A549 treated with dexamethasone at 1 μM for 4 hours (cell line): ENCODE measurements at places on chromosomes 7 and 10. TPM values are rescaled to one million over a fixed set of nuclear protein-coding genes. Genes with fewer than 3 reads are reported as not detected.

Gene MYPN
- 2.0 to 3.4 TPM (median 2.5 TPM) in 5 replicates for total RNA-seq

Gene CPXM2
- total RNA-seq, result not detected in 5 replicates

Gene NPFFR1
- total RNA-seq, result 0.01 to 0.02 TPM (median 0.01 TPM) in 4 of 5 replicates, not detected in the other

Gene PDK4
- 23.4 to 37.9 TPM (median 29.4 TPM) in 5 replicates for total RNA-seq

Gene CLRN3
- total RNA-seq, result 0.07 TPM in 1 of 5 replicates, not detected in the others

Gene TIMM23
- total RNA-seq, result 158 to 175 TPM (median 159 TPM) in 5 replicates

Gene ADAMTS14
- total RNA-seq, result 0.11 to 0.22 TPM (median 0.16 TPM) in 5 replicates

Gene NPTX2
- 0.12 to 0.27 TPM (median 0.20 TPM) in 5 replicates for total RNA-seq

Gene MACROH2A2
- 24.6 to 28.5 TPM (median 26.8 TPM) in 5 replicates for total RNA-seq

Gene SAMD9L
- total RNA-seq, result 0.45 to 1.0 TPM (median 0.48 TPM) in 5 replicates
